ENCODE measurements at places on chromosomes 1 and 21.

DNA sequence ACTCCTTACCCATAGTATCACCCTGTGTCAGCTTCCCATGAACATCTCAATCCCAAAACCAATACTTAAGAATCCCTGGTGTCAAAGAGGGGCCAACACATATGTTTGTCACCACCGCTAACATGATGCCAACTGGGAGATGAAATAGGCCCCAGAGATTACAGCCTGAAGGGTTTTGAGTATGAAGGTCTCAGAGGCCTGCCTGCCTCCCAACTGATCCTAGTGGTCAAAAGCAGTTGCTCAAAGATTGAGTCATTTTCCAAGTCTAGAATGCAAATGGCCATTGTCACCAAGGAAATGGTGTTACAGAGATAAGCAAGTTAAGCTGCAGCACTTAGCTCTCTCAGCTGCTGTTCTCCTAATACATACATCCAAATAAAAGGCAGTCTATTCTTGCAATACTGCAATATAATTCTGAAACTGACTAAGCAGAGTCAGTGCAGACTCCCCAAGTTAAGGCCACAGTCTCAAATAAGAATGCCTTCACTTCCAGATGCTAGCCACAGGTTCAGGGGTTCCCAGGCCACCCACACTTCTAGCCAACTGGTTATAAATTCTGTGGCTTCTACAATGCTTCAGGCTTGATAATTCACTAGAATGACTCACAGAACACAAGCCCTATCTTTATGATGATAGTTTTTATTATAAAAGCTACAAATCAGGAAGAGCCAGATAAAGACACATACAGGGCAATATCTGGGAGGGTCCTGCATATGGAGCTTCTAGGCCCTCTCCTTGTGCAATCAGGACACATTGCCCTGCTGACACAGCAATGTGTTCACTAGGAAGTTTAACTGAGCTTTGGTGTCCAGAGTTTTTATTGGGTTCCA, 18.7 kb downstream of the DUSP10 start:
- DNase-seq = no peak

DNA sequence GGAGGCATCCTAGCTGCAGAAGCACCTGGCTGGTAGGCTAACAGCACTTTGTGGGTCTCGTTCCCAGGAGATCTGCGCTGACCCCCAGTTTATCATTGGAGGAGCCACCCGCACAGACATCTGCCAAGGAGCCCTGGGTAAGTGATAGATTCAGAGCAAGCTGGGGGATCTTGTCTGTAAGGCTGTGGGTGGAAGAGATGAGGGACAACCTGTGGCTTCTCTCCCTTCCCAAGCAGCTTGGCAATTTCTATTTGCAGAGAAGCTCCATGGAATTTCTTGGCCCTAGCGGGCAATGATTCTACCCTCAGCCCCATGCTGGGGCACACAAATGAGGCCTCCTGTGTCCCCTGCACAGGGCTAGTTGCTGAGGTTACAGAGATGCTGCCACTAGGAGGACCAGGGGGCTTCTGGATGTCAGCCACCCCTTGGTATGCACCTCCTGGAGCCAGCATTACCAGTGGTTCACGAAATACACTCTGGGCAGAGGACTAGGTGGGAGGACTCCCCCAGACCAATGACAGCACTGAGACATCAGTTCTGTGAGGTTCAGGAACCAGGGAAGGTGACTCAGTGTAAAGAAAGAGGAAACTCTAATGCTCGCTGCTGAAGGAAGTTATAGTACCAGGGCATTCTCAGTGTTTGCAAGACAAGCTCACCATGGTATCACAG, 5.5 kb downstream of the CAPN2 start:
- no peak for DNase-seq

DNA sequence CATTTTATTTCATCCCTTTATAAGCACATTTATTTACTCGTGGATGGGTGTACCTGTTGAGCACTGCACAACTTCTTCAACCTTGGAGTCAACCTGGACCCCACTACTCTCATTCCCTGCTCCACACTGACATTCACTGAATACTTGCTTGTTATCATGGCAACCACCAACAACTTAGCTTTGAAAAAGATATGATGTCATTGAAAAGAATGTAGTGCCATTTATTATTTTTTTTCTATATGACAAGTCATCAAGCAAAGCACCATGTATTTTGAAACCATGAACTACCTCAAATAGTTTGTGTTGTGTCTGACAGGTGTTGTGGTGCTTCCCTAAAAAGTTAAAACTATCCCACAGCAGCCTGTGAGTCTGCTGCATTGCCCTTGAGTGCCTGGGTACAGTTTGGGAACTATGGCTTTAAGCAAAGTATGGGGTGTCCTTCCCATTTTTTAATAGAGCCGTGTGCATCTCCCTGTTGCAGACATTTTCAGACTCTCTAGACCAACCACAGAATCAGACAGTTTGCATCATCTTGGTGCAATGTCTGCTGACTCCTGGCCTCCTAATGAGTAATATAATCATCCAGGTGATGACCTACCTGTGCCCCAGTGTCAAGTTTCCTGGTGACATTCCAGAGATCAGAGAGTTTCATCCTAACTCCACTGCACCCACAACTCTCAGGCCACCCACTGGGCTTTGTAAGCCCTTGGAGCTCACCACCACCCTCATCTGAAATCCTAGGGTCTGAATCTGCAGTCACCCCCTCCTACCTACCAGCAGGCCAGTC, 339.7 kb upstream of the PROX1 start:
- DNase-seq = no peak

GRCh38 chr1:48214820-48215219, 7.7 kb upstream of the SLC5A9 start:
- DNase-seq = no peak

DNA sequence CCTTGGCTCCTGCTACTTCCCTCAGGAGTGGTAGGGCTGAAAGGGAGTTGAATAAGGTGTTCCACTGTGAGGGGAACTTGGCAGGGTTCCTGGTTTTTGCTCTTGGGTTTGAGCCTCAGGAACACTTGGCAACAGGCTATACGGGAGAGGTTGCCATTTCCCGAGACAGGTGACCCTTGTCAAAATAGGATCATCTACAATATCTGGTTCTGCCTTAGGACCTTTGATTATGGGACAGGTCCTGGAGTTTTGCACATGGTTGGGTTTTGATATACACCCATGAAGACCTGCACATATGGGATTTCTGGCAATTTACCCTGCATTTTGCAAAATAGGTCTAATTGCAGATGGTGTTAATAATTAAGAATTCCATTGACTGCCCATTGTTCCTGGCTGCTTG, 31.1 kb downstream of the YY1AP1 start:
- DNase-seq = peak; percentile 31

DNA sequence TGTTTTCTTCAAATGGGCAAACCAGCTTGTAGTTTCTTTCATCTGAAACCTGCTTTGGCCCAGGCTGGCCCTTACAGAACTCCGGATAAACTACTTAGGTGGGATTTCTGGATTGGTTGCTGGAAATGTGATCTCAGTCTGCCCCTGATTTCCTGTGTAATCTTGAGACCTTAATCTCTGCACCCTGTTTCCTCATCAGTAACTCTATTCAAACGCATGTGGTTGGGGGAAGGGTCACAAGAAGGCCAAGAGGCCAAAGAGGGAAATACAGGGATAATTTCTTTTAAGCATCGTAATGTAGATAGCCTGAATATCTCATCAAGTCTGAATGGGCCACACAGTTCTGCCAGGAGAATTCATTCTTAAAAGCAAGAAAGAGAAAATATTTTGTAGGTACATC, 483.6 kb downstream of the LTN1 start:
- DNase-seq = no peak

GRCh38 chr1:77976433-77977076, 2.3 kb downstream of the FUBP1 start:
- DNase-seq = peak; percentile 4

GRCh38 chr1:214566158-214567104, 15.0 kb upstream of the PTPN14 start:
- DNase-seq = no peak

DNA sequence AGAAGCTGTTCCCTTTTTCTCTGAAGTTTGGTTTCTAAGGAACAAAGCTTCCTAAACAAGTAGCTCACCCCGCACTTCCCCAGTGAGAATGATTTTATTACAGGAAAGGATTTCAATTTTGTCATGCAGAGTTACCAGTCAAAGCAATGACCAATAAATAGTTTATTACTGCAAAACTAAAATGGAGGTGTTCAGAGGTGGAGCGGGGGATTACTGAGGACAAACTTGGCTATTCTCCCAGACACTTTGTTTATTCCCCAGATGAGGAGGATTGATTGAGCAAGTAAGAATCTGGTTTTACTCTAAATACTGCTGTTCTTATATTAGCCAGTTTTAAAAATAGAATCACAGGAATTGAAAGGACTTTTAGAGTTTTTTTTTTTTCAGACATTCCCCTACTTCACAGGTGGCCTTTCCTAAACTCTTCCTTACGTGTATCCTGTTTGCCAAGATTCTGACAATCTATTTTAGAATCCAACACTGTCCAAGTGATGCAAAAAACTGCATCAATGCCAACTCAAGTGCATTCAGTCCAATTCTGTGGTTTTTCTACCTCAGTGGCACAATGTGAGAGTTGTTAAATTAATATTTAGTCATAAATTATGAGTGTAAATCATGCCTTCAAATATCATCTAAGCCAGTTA, 136.1 kb downstream of the TNFSF18 start:
- no peak for DNase-seq

GRCh38 chr1:170354246-170354645, 177.7 kb upstream of the GORAB start:
- DNase-seq = no peak

DNA sequence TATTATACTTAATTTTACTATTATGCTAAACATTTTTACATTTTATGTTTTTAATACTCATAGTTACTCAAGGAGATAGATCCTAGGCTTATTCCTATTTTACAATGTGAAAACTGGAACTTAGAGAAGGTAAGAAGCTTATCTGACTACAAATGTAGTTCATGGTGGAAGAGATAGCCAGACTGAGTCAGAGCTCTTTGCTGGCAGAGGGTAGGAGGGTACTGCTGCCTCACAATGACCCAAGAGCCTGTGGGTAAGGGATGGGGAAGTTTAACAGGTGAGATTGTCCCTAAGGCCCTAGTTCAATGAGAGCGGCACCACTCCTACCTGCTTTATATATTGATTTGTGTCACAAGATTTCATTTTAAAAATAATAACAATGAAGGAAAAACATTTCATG, 34.1 kb upstream of the NEK7 start:
- DNase-seq = no peak

DNA sequence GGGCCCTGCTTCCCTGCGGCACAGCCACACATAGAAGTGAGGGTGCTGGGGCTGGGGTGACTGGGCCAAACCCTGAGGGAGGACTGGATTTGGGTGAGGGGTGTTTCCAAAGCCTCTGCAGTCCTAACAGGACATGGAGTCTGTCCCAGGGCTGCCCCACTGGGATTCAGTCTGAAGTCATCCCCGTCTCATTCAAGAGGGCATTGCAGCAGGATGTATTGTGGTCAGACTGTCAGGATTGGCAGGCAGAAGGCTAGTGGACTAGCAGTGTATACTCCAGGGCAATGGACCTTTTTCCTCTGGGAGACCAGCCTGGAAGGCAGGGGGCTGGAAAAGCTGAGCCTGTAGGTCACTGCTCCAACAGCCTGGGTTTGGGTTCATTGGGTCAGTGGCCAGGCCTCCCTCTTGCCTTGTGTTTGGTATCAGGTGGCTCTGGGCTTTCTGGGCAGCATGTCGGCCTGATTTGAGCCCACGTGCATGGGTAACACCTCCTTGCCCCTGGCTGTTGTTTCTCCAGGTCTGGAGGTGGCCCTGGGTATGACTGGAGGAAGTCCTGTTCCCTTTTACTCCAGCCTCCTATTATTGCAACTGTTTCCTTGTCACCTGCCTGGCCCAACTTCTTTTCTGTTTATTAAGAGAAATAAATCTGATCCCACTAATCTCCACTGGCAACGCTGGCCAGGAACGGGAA, 41.0 kb upstream of the SYNC start:
- no peak for DNase-seq

GRCh38 chr1:168373869-168374268, 93.2 kb downstream of the TBX19 start:
- DNase-seq = no peak

DNA sequence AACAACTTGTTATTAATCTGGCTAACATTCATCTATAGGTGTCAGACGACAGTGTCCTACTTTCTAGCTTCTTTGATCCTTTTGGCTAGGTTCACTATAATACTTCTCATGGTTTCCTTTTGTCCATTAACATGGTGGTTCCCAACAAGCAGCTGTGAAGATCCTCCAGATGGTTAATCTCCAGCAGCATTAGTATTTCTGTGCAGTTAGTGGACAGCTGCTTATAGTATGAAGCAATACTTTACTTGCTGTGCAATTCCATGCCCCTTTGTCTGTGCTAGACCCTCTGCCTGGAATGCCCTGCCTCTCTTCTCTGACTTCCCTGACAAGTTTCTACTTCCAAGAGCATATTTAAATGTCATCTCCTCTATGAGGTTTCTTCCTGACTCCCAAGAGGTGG, 41.7 kb upstream of the ARHGAP29 start:
- no peak for DNase-seq

GRCh38 chr1:70790232-70790923, 257.2 kb downstream of the PTGER3 start:
- DNase-seq = no peak

- DNase-seq = no peak
Observed at GRCh38 chr1:151989211-151989862, 4.3 kb downstream of the S100A10 start.

DNA sequence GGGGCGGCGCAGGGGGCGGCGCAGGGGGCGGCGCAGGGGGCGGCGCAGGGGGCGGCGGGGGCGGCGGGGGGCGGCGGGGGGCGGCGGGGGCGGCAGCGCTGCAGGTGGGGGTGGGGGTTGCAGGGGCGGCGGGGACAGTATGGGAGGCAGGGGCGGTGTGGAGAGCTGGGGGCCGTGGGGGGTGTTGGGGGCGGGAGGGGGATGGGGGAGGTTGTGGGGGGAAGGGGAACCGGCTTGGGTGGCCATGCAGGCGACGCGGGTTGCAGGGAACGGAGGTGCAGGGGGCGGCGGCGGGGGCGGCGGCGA, 13.0 kb upstream of the SLC19A1 start:
- DNase-seq = no peak

- DNase-seq = no peak
Observed at GRCh38 chr1:11781297-11781696, 19.3 kb downstream of the C1orf167 start.

GRCh38 chr1:2406451-2407041, 5.8 kb downstream of the PEX10 start:
- no peak for DNase-seq

- no peak for DNase-seq
Observed at GRCh38 chr1:42730988-42731387, 9.0 kb downstream of the CLDN19 start.

DNA sequence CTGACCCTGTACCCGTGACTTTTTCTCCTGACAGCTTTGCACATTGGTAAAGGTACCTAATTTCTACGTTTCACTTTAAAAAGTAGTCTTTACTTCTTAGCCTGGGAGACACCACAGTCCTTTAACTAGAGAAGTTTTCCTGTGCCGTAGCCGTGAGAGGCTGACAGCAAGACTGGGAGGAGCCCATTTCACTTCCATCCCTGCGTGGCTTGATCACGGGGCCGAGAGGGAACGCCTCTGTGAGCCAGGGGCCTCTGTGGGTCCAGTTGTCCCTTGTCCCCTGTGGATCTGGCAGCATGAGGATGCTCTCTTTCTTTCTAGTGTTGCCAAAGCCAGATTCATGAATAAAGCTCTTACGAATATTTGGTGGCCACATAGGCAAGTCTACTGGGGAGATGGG, 21.6 kb downstream of the PCP4 start:
- no peak for DNase-seq

Data from brain (organoid and tissue), 16 donors.